ENCODE measurements at places on chromosomes 7 and 10.

DNA sequence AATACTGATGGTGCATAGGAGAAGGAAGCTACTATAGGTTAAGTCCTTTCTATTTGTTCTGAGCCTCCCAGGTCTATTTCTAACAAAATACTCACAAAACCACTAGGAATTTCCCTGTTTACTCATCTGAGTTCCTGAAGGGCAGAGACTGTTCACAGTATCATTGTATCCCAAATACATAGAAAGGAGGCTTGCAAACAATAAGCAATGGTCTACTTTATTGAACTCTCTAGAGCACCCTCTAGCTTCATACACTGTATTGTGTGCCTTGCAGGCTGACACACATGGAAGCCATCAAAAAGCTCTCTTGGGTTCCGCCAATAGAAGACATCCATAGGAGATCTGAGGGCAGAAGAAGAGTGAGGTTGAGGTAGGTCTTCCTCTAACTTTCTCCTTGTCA lies 826.1 kb downstream of the GRM8 start:
- DNase-seq, result no peak

DNA sequence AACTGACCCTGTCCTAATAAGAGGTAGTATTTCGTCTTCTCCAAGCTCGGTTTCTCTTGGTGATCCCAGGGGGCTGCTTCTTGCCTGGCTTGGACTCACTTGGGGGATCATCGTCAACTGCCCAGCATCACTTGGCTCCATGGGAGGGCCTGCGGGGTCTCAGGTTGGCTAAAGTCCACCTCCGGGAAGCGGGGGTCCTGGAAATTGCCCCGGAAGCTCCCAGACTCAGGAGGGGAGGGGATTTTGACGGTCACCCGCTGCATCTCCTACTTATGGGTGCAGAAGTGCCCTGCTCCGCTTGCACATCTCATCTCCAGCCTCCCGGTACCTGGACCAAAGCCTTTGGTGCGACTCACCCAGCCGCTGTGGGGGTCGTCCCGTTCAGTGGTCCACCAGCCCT lies 18.7 kb downstream of the KCNK18 start:
- no peak for DNase-seq

GRCh38 chr10:7199152-7199760 lies 211.6 kb downstream of the SFMBT2 start:
- DNase-seq, result no peak

GRCh38 chr7:129952086-129952652 lies 591 bp downstream of the UBE2H start:
- peak; percentile 8 for DNase-seq

Measured in activated naive CD4-positive, alpha-beta T cell (primary cell).